ENCODE measurements at places on chromosomes 2 and 18. TPM values are rescaled to one million over a fixed set of nuclear protein-coding genes. Genes with fewer than 3 reads are reported as not detected.

DNA sequence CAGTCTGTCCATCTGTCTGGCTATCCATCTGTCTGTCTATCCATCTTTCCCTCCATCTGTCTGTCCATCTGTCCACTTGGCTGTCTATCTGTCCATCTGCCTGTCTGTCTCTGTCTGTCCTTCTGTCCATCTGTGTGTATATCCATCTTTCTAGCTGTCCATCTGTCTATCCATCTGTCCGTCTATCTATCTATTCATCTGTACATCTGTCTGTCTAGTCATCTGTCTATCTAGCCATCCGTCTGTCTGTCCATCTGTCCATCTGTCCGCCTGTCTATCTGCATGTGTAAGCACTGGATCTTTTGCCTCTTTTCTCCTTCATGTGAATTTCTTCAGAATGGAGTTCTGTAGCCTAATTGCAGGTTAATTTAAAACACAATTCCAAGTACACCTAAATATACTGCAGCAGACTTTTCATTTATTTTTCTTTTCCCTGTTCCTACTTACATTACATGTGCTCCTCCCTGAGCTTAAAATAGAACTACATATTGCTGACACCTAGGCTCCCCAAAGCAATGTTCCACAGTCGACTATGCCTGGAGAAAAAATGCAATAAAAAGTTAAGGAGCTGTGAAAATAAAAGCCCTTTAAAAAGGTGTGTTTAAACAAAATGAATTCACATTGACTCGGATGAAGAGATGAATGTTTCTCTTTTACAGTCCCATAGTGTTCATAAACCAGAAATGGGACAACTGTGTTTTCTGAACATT is 37.4 kb upstream of the TXNDC2 start:
- no peak for DNase-seq

- no peak for DNase-seq
Measured at GRCh38 chr2:196170606-196171247, 651 bp downstream of the STK17B start.

The BAZ2B gene
- 68.8 TPM for total RNA-seq

The FBXO36 gene
- total RNA-seq: 0.87 TPM

The CFAP53 gene
- total RNA-seq: 0.22 TPM

DNA sequence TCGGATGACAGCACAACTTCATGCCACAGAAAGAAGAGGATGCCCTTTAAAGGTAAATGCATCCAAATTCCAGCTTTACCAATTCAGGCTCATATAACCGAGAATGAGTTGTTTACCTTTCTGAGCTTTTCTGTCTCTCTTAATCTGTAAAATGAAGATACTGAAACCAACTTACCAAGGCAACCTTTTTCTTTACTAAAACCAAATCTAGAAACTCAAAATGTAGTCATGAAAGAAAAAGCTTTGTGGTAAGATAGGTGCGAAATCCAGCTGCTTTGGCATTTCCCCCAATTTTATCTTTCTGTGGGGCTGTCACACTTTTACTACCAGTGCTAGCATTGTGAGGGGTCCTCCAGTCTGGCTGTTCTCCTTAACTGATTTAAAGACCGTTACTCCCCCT is 240.4 kb downstream of the IKZF2 start:
- DNase-seq: no peak

DNA sequence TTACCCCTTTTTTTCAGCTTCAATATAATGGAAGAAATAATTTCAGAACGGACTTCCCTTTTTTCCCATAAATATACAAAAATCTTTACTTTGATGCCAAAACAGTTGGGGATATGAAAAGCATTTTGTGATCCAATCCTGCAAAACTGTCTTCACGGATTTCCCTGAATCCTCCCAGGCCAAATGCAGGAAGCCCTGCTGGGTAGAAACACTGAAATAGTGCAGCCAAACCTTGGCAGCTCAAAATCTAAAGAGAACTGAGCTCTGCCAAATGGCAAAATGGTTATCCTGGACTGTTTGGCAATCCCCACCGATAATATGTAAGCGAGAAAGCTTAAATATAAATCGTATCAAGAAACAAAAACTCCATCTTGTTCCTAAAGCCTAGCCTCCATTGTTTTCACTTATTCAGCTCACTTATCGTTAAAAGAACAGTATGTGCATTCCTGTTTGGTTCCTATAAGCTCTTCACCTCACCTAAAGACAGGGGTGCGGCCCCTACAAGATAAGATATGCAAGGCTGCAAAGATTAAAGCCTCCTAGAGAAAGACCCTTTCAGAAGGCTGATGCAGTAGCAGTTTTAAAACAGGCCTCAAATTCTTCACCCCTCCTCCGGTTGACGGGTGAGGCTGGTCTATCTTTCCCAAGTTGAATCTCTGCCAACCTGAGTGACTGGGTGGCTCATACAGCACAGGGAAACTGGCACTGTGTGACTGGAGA is 48.6 kb downstream of the LAMA1 start:
- DNase-seq: no peak

The OTOF gene
- total RNA-seq: 8.1 TPM

The CPS1 gene
- total RNA-seq: 0.44 TPM

- peak; percentile 37 for DNase-seq
Measured at GRCh38 chr2:37471994-37472393, 127.6 kb downstream of the QPCT start.

GRCh38 chr2:138718405-138718804 is 61.8 kb downstream of the NXPH2 start:
- no peak for DNase-seq

DNA sequence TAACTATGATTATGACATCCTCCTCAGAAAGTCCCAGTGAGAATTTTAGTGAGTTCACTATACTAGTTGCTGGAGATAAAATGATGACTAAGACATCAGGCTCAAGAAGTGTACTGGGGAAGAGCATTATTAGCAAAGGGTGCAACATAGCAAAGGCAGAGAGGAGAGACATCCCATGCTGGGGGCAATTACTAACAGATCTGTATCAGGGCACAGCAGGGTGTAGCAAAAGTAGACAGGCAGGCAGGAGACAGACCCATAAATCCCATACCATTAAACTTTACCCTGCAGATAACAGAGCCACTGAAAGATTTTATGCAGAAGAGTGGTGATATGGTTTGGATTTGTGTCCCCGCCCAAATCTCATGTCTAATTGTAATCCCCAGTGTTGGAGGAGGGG is 161.7 kb downstream of the SP3 start:
- DNase-seq: no peak

The WDR12 gene
- 18.5 TPM for total RNA-seq

- no peak for DNase-seq
Measured at GRCh38 chr2:165631089-165631488, 161.6 kb downstream of the CSRNP3 start.

DNA sequence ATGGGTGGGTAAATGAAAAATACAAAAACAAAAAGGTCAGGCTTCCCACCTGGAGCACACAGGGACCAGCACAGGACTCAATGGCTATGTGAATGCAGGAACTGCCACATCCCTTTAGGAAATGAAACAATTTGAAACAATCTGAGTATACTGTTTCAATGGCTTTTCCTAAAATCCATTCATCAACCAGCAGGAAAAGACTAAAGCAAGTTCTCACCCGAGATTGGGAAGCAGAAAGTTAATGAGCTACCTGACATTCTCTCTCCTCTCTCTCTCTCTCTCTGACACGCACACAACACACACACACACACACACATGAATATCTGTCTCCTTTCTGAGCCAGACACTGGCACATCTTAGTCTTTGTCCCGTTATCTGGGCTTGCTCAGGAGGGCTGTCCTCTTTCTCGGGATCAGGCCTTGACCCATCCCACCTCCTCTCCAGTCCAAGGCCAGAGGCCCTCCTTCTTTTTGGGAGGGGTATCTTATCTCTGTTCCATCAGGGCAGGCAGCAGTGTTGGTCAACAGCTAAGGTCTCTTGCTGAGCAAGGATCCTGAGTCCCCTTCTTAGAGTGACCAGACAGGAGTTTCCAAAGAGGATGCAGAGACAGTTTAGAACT is 11.6 kb upstream of the LRRFIP1 start:
- DNase-seq: peak; percentile 42

The DSG2 gene
- 5.8 TPM for total RNA-seq

The MFF gene
- 33.9 TPM for total RNA-seq

The GCC2 gene
- 15.3 TPM for total RNA-seq

- no peak for DNase-seq
Measured at GRCh38 chr18:27214831-27215230, 29.7 kb upstream of the CHST9 start.

The POTEE gene
- total RNA-seq: 0.44 TPM

DNA sequence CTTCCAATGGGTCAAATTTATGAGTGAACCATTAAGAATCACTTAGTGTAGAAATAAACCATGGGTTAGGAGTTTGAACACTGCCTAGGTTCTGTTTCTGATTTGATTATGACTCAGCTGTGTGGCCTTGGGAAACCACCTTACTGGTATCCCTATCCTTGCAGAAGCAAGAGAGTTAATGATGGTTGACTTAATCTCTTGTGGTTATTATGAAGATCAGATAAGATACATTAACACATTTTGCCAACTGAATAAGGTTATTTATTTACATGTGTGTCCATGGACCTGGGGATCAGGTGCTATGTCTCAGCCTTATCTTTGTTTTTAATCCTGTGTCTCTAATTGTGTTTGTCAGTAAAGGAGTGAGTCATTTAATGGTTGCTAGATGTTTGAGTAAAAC is 5.4 kb upstream of the KCNJ13 start:
- no peak for DNase-seq

DNA sequence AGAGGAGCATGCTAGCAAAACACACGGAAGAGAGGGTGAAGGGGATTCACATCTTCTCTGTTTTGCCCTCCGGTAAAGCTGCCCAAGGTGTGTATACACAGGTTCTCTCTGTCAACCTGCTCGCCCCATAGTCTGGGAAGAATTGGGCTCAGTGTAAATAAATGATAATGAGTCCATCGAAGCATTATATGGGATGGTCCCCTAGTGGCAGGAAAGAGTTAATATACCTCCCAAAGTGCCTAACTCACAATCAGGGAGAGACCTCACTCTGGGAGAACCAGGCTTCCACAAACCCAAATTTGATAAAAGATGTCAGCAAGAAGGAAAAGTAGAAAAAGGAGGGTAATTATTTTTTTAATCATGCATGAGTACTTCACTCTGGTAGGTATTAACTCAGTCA is 262.2 kb upstream of the ZNF521 start:
- no peak for DNase-seq

The LOXHD1 gene
- not detected for total RNA-seq

DNA sequence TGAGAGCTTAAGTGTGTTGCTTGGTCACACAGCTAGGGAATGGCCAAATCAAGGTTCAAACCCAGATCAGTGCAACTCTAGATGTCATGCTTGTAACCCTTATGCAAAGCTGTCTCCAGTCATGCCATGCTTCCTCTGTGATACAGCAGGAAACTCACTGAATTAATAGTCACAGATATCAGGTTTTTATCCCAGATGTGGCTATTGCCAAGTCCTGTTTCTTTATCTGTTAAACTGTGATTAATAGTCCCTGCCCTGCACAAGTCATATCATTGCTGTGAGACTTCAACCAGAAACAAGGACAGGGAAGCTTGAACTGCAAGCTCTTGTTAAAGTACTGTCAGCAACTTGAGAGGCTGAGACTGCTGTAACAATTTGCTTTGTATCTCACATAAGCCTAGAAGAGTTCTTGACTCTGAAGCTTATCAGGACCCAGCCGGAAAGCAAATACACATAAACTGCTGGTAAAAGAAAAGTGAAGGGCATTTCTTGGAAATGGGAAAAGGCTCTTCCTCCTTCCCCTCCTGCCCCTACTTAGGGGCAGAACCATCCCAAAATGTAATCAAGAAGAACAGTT is 609.0 kb downstream of the DCC start:
- DNase-seq: no peak

GRCh38 chr2:238685713-238686112 is 162.2 kb upstream of the TWIST2 start:
- no peak for DNase-seq

The PRKAG3 gene
- total RNA-seq: not detected

The RFX8 gene
- not detected for total RNA-seq

The LYG2 gene
- not detected for total RNA-seq

The CFAP65 gene
- not detected for total RNA-seq

The BCL2 gene
- 0.87 TPM for total RNA-seq

- DNase-seq: peak; percentile 38
Measured at GRCh38 chr2:229270551-229271410, at the start of gene PID1. TSS of gene PID1 (minus strand) at chr2:229271287. CDS start at chr2:229271043, 244 bp downstream.

Measured in lung microvascular endothelial cell (primary cell).